Hematopoietic multipotent progenitor cell treated with erythropoietin and hydrocortisone succinate and interleukin-3 and kit ligand, for 4 days (in vitro differentiated cells): ENCODE measurements at places on chromosomes 3 and 15.

DNA sequence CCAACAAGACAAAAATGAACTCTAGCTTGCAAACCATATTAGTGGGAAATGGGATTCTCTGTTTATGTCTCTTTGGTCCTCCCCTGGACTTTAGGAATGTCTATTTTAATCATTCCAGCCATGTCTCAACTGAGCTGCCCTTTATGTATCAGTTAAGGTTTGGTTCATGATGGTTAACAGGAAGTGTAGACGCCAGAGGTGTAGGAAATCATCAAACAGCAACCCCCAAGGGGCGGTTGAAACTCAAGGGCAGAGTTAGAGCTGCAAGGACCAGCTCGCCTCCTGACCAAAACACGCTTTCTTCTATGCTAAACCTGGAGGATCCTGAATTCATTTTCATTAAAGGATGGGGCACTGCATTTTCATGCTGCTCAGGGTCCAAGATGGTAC is 53.7 kb upstream of the HEG1 start:
- DNase-seq = no peak

DNA sequence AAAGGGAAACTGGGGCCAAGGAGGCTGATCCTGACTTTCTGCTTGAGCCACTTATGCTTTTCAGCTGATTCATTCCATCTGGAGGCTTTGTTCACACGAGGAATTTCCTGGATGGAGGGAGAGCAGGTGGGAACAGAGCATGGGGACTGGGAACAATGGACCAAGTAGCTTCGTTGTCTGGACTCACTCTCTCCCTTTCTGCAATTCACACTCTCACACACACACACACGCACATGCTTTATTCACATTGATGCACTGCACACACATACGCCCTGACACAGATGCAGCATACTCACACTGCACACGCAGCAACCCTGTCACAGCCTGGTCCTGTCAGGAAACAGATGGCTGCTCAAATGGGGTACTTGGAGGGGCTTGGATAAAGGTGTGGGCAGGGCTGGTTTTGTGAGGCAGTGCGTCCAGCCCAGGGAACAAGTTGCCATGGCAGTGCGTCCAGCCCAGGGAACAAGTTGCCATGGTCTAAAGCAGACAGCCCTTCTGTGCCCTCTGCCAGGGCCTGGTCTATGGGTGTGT is 19.8 kb upstream of the CHCHD6 start:
- peak; percentile 20 for DNase-seq

DNA sequence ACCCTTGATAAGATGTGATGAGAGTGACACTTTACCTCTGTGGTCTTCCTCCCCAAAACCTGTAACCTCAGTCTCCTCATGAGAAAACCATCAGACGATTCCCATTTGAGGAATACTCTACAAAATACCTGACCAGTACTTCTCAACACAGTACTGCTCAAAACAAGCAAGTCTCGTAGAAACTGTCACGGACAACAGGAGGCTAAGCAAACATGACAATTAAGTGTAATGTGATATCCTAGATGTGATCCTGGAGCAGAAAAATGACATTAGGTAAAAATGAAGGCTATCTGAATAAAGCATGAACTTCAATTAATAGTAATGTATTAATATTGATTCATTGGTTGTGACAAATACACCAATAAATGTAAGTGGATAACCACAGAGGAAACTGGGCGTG is 113.6 kb downstream of the CACNA2D3 start:
- DNase-seq = no peak

DNA sequence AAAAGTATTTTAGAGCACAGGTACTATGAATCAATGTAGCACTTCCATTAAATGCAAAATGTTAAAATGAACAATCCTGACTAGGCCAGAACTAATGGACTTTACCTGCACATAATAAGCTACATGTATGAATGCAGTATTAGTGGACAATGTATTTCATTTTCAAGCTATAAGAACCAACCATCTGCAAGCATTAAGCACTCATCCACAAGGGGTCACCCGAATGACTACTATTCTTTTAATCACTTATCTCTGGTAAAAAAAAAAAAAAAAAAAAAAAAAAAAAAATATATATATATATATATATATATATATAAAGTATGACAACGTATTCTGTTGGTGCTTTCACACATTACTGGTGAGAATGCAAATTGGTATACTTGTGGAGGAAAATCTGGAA is 7.2 kb downstream of the HERC1 start:
- peak; percentile 86 for DNase-seq

DNA sequence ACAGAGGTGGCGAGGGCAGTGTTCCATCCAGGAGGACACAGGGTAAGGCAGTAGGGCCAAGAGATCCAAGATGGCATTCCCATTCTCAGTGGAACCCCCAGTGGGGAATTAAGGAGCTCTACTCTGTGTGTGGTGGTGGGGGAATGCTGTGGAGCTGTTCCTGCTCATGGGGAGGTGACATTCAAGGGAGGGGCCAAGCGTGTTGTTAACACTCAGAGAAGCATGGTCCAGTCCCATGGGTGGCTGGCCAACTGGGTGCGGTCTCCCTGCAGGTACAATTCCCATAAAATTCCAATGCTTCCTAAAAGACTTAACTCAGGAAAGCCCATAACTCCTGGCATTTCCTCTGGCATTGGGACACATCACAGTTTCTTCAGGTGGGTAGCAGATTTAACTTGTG is 2.3 kb downstream of the CAMP start:
- DNase-seq = no peak

DNA sequence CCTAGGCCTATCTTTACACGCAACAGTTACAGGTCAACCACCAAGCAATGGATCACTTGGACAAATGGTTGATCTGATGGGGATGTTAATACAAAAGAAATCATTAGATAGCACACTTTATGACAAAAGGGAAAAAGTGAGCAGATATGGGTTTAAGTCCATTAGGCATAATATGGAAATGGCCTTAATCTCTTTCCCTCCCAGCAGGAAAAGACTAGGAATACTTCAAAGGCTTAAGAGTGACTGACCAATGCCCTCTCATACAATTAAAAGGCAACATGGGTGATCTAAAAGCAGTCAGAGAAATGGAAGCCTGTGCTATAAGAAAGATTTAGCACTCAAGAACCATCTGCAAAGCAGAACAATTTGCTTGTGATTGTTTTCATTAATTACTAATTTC is 3.3 kb downstream of the PRTG start:
- no peak for DNase-seq

- no peak for DNase-seq
These were observed 35.6 kb upstream of the KCNMB2 start for GRCh38 chr3:178500631-178501030.

GRCh38 chr3:177041730-177042551 is 155.3 kb downstream of the TBL1XR1 start:
- DNase-seq = no peak

- DNase-seq = peak; percentile 7
These were observed 67.7 kb downstream of the IFT80 start for GRCh38 chr3:160331127-160331937.
